ENCODE measurements at places on chromosomes 3 and 15.

GRCh38 chr3:13207578-13207922, 134.3 kb upstream of the IQSEC1 start:
- DNase-seq = no peak

DNA sequence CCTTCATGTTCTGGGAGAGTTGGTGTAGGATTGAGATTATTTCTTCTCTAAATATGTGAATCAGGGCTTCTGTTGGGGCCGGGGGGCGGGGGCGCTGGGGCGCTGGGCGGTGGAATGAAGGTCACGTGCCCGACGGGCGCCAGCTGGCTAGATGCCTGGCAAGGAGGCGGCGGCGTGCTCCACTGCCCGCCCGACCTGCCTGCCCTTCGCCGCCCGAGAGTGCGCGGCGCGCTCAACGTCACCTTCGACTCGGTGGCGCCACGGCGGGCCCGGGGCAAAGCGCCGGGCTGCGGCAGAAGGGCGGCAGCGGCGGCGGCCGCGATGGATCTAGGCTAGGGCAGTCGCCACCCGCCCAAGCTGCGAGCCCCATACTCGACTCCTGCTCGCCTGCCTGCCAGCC, 47.0 kb upstream of the LHFPL4 start:
- peak; percentile 4 for DNase-seq

- DNase-seq = peak; percentile 11
These were observed 588.7 kb upstream of the CBLB start for GRCh38 chr3:106457281-106458180.

GRCh38 chr3:21839592-21839991, 88.6 kb upstream of the ZNF385D start:
- peak; percentile 48 for DNase-seq

- no peak for DNase-seq
These were observed 117.7 kb downstream of the IMPG2 start for GRCh38 chr3:101202640-101203039.

- DNase-seq = no peak
These were observed 51.6 kb upstream of the HACD2 start for GRCh38 chr3:123636431-123636841.

GRCh38 chr15:75431682-75432081, 19.8 kb downstream of the SIN3A start:
- no peak for DNase-seq

GRCh38 chr3:144866476-144866875, 894.9 kb downstream of the DIPK2A start:
- no peak for DNase-seq

- DNase-seq = no peak
These were observed 20.5 kb upstream of the ABHD2 start for GRCh38 chr15:89067751-89068150.

DNA sequence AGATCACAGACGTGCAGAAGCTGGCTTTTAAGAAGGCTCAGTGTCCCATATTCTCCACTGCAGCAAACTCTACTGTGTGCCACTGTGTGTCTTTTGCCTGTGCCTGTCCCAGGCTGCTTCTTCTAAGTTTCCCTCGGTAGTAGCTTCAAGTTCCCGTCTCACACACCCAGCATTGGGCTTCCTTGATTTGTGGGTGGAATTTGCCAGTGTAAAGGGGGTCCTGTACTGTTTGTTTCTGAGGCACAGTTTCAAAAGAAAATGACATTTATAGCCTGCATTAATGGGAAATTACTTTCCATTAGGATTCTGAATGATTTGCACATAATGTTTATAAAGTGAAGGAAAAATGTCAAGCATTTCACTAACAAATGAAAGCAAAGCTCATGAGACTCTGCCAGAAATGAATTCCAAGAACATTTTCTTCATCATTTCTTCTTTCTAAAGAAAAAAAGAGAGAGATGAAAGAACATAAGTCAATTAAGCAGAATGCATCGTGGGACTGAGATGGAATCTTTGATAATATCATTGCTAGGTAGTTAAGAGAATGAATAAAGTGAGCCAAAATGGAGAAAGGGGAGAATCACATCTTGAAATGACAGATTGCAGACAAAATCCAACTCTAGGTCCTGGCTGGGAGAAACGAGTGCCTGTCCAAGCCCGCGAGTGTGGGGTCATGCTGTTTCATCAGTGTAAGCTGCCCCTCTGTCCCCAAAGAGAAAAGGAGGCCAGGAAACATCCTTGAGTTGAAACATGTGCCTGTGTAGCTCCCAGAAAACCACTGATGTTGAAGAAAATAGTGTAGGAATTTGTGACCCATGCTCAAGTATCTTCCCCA, 48.6 kb upstream of the ADAMTSL3 start:
- no peak for DNase-seq
